Left lobe of liver (tissue), 2 donors: ENCODE measurements at places on chromosomes 3 and 15.

- no peak for DNase-seq
Measured at GRCh38 chr3:183862610-183863009, 22.1 kb downstream of the PARL start.

- no peak for DNase-seq
Measured at GRCh38 chr3:149667576-149667975, 9.8 kb upstream of the WWTR1 start.

DNA sequence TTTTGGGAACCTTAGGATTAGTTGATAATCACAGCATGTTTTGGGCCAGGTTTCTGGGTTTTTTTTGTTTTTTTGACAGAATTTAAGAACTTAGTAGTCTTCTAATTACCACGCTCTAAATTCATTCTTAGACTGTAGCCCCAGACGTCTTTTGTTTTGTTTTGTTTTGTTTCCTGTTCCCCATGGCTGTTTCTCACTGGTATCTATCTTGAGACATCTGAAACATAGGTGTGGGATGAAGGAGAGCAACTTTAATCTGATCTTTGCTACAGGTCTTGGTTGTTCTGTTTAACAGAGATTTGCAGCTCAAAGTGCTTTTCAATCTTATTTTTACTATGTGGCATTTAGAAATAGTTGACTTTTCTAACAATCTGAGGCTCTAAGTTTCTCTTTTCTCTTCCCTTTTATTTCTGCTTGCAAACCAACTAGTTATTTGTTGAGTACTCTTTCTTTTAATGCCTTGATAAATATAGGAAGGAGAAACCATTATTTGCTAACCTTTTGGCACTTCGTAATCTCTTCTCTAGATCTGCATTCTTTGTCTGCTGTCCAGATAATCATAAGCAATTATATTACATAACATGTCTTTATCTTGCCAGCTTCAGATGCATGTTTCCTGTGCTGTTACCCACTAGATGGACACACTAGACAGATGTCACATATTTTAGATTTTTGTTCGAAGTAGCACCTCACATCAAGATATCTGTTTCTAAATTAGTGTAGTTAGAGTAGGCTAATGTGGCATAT, 40.9 kb downstream of the FBXL2 start:
- DNase-seq, result no peak

DNA sequence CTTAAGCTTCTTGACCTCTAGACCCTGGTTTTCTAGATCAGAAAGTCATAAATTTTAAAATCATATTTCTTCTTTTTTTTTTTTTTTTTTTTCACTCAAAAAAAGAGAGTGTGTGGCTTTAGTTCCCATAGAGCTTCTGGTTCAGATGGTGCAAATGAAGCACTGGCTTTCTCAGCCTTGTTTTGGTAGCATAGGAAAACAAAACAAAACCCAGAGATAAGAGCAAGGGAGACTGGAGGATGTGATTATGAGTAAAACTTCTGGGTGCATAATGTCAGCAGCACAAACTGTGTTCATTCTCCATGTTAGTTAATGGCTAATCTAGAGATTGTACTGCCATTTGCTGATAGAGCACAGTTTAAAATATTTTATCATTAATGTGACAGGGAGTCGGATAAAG, 55.4 kb downstream of the RARB start:
- no peak for DNase-seq

DNA sequence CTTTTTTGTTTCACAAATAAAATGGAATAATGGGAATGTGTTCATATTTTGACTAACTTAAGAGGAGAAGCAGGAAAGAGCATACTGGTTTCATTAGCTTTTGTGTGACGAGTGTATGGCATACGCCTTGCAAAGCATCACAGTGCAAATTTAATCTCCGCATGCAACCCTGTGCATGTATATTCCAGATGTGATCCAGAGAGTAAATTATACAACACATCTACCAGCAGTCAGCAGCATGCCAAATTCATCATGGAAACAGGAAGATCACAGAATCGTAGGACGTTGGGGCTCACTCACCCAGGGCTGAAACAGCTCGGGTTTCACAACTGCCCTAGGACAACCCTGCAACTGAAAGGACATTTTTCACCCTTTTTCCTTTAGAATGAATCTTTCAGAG, 53.4 kb downstream of the ADAMTS9 start:
- no peak for DNase-seq

DNA sequence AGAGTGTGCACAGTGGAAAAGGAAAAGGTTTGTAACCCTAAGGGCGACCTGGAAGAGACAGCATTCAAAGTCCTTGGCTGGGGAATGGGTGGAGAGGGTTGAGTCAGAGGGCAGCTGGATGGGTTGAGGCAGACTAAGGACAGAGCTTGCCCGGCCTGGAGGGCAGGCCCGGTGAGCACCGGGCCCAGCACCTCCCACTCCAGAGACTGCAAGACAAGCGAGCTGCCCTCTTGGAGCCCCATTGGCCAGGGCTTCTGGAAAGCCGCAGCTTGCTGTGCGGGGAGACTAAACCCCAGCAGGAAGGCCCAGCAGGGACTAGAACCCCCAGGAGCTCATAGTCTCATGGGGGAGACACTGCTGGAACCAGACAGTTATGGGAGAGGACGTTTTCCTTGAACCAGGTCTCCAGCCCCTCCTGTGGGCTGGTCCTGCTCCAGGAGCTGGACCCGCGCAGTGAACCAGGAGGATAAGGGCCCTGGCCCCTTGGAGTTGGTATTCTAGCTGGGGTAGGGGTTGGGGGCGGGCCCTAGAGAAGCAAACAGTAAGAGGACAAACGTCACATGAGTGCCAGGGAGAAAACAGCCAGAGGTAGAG, 59.1 kb downstream of the RGMA start:
- DNase-seq, result peak; percentile 68

- DNase-seq, result no peak
Measured at GRCh38 chr3:157535667-157536066, 32.5 kb upstream of the VEPH1 start.

DNA sequence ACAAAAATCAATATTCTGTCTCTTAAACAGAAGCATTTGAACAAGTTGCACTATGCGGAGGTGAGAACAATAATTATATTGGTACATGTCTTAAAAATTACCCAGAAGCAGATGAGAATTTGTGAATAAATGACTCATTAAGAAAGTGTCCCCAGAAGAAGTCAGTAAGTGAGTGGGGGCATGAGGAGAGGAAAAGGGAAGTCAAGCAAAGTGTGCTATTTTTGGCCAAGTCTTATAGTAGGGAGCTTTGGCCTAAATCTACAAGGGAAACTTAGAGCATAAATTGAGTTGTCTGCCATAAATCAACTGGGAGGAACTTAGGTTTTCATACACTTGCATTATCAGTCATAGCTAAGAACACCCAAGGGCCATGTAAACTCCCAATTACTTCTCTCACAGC, 86.9 kb upstream of the SATB1 start:
- DNase-seq, result no peak

- no peak for DNase-seq
Measured at GRCh38 chr3:183968666-183969245, 48.9 kb downstream of the ABCC5 start.

- peak; percentile 19 for DNase-seq
Measured at GRCh38 chr3:183822631-183823030, 2.7 kb downstream of the MAP6D1 start.

DNA sequence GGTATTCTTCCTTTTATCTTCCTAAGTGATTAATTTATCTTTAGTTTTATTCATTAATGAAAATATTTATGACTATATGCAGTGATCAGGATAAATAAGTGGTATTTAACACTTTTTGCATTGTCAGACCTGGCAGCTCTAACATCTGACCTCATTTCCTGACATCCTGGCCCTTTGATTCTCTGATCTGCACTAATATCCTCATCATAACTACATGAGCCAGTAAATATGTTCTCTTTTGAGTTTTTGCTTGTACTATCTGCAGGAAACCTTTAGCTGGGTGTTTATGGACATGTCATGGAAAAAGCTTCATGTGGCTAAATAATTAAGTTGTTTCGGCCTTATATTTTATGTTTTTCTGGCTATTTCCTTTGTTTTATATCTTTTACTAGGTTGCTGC, 10.5 kb downstream of the NKTR start:
- DNase-seq, result no peak

- no peak for DNase-seq
Measured at GRCh38 chr3:152120601-152121269, 148.0 kb upstream of the MBNL1 start.

DNA sequence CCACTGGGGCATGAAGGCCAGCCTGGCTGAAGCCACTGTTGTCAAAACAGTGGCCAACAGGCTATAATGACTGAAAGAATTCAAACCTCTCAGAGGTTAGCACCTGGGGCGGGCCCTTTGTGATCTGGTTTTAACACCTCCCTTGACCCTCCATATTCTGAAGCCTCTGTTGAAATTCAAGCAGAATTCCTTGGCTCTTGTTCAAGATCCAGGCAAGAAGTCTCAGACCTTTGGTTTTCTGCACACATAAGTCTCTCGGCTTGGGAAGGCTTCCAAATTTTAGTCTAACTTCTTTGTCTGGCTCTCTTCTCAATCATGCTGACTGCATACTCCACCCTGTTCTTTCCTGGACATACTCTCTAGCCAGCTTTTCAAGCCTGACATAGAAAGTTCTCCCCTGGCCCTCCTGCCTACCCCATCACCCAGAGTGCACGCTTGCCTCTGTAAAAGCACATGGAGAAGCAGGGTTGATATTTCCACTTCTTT, 144.5 kb downstream of the PDZRN3 start:
- DNase-seq, result no peak

GRCh38 chr3:94083261-94083660, 20.4 kb downstream of the NSUN3 start:
- no peak for DNase-seq

DNA sequence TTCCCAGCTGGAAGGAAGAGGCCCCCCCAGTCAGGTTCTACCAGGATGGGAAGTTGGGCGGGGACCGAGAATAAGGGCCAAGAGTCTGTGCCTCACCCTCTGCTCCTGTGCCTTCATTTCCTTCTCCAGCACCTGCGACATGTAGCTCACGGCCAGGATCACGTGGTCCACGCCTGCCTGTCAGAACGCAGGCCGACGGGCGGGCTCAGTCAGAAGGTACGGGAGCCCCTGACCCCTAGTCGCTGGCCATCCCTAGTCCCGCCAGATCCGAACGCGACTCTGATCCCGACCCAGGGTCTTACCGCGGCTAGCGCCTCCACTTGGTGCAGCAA, 489 bp downstream of the GMPPB start:
- peak; percentile 76 for DNase-seq

GRCh38 chr3:195101001-195101583, 169.9 kb downstream of the XXYLT1 start:
- peak; percentile 57 for DNase-seq

- DNase-seq, result no peak
Measured at GRCh38 chr3:54132685-54133084, 10.3 kb downstream of the CACNA2D3 start.
